Frontal cortex (tissue), 4 donors: ENCODE measurements at places on chromosomes 4 and X.

DNA sequence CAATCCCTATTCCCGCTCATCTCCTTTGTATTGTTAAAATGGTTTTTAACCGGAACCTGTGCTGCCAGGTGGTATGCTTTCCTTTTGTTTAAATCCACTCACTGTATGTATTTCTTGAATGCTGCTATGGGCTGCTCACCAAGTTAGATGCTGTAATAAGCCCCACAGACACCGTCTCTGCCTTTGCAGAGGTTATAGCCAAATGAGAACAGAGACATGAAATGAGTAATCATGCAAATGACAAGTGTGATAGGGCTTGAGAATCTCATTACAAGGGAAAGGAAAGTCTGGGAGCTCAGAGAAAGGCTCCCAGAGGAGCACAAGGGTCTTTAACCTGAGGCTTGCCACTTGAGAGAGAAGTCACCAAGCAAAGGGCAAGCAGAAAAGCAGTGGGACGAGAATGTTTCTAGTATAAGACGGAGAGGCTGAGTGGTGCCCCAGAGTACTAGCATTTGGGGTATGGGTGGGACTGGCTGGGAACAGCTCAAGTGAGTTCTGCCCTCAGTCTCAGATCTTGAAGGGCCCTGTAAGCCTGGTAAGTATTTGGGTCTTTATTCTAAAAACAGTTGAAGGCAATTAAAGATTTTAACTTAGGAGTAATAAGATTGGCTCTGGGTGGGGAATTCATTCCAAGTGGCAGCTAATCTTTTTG lies 110.8 kb upstream of the H2AZ1 start:
- DNase-seq = no peak

GRCh38 chrX:110852180-110852579 lies 56.6 kb upstream of the CHRDL1 start:
- no peak for DNase-seq

- no peak for DNase-seq
Measured at GRCh38 chr4:82644734-82645126, 82.9 kb upstream of the TMEM150C start.

GRCh38 chr4:150983851-150984250 lies 31.2 kb downstream of the LRBA start:
- DNase-seq = no peak

DNA sequence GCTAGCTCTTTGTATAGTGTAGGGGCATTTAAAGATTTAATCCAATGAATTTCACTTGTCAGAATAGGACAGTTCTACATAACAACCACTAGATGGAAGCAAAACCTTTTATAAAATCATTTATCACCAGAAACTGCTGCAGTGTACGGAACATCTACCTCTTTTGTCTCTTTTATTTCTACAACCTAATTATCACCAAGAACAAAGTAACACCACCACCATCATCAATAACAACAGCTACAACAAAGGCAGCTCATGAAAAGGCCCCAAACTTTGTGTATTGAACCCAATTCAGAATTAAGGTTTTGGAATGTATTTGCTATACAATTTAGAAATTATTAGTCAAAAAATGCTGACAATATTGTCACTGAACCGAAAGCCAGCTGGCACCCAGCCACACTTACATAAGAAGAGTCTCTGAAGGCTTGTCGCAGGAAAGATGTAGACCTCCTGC lies 260.9 kb upstream of the RPS6KA3 start:
- DNase-seq = no peak

DNA sequence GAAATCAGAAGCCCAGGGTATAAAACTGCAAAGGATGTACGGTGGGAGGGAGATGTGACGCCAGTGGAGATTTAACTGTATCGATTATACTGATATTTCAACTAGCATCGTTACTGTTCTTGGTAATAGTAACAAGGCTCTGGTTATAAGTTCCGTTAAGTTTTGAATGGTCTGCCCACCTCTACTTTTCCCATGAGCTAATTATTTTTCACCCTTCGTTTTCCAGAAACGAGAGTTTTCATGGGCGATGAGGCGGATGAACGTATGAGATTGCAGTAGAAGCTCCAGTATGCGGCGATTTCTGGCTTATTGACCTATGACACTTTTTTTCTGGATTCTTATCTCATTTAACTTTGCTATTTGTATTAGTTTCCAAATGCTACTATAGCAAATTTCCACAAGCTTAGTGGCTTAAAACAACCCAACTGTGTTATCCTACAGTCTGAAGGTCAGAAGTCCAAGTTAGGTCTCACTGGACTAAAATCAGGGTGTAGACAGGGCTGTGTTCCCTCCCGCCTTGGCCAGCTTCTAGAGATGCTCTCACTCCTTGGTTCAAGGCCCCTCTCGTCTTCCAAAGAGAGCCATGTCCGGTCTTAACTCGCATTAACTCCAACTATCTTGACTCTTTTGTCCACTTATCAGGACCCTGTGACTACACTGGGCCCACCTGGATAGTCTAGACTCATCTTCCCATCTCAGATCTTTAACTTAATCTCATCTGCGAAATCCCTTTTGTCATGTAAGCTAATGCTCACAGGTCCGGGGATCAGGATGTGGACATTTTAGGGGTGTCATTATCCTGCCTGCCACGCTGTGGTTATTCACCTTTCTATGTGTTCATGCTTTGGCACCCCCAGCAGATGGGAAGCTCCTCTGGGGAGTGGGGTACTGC lies 122.5 kb downstream of the IRF2 start:
- DNase-seq = no peak

- no peak for DNase-seq
Measured at GRCh38 chrX:137479386-137479785, 86.5 kb upstream of the ZIC3 start.

- no peak for DNase-seq
Measured at GRCh38 chr4:99710020-99710419, 52.4 kb upstream of the C4orf54 start.

- DNase-seq = no peak
Measured at GRCh38 chrX:39204945-39205344, 403.7 kb downstream of the MID1IP1 start.

- DNase-seq = peak; percentile 28
Measured at GRCh38 chr4:112765317-112765974, 128.5 kb downstream of the LARP7 start.

- DNase-seq = no peak
Measured at GRCh38 chr4:42917296-42917695, 24.8 kb downstream of the GRXCR1 start.

GRCh38 chrX:69844636-69845035 lies 205.1 kb downstream of the AWAT2 start:
- DNase-seq = no peak

GRCh38 chr4:23887989-23888388 lies 1.9 kb downstream of the PPARGC1A start:
- DNase-seq = no peak

DNA sequence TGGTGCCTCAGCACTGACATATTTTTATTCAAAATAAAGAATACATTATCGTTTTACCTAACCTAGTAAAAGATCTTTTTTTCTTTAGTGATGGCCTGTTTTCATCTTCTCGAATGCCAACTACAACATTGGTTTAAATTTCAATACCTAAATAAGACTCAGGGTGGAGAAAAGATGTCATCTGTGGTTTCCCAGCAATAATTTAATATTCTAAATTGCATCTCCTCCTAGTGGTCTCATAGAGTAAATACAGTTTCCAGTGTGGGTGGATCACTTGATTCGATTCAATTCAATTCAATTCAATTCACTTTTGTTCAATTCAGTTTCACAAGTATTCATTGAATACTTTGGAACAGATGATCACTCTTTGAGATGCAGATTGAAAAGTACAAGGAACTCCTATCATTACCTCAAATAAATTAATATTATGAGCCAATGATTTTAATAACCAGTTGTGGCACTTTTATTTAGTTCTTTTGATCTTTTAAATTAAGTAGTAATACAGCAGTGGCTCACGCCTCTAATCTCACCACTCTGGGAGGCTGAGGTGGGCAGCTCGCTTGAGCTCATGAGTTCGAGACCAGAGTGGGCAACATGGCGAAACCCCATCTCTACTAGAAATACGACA lies 427.2 kb downstream of the FAT4 start:
- no peak for DNase-seq

DNA sequence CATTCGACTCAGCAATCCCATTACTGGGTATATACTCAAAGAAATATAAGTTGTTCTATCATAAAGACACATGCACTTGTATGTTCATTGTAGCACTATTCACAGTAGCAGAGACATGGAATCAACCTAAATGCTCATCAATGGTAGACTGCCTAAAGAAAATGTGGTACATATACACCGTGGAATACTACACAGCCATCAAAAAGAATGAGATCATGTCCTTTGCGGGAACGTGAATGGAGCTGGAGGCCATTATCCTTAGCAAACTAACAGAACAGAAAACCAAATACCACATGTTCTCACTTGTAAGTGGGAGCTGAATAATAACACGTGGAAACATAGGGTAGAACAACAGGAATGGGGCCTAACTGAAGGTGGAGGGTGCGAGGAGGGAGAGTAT lies 44.9 kb downstream of the TMEM131L start:
- no peak for DNase-seq

DNA sequence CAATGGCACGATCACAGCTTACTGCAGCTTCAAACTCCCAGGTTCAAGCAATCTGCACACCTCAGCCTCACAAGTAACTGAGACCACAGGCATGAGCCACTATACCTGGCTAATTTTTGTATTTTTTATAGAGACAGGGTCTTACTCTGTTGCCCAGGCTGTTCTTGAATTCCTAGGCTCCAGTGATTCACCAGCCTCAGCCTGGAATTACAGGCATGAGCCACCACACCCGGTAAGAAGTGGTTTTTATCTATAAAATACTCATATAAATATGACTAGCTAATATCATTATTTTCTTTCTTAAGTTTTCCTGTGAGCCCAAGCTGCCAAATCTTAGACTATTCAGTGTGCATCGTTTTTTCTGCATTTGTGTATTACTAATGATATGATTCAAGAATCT lies 4.4 kb downstream of the SCFD2 start:
- no peak for DNase-seq

- DNase-seq = no peak
Measured at GRCh38 chr4:146179784-146180370, 4.4 kb downstream of the LSM6 start.

GRCh38 chr4:90293320-90293719 lies 166.1 kb downstream of the CCSER1 start:
- DNase-seq = no peak

GRCh38 chrX:97211070-97211469 lies 327.4 kb downstream of the RPA4 start:
- DNase-seq = no peak

DNA sequence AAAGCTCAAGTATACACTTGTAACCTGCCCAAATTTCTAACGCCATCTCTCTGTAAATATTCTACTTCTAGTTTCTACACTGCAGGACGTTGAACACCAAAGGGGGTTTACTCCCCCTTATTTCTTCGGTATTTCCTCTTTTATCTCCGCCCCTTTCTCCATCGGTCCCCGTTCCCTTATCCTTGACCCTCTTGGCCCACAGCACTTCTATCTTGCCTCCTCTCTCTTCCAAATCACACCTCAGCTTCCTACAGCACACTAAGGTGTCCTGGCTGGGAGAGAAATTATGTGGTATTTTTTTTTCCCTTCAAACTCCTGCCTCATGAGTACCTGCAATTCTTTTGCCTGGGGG lies 715 bp downstream of the ZMAT1 start:
- DNase-seq = no peak

DNA sequence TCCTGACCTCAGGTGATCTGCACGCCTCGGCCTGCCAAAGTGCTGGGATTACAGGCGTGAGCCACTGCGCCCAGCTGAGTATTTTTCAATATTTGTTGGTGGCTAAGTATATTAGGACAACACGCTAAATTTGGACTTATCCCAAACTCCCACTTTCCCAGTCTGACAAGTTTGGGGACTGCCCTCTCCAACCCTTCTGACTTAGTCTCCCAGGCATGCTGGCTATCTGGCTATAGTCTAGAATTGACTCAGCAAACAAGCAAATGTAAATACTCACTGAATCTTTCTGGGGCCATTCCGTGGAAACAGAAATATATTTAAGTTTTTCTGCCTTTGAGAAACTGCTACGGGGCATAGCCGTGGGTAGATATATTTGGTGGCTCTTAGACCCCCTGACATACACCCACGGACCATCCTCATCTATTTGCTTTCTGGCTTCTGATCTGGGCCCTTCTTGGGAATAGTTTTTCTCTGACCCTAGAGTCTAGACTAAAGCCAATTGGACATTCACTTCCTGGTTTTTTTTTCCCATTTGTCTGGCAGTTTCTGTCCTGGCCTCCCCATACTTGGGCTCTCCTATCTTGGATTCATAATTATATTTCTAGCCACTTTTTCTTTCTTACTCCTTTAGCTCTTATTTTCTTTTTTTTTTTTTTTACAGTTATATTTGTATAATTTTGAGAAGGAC lies 11.3 kb upstream of the DOCK11 start:
- no peak for DNase-seq

GRCh38 chr4:118931786-118932185 lies 43.1 kb downstream of the SYNPO2 start:
- DNase-seq = no peak

- DNase-seq = no peak
Measured at GRCh38 chr4:140858897-140859296, 102.7 kb upstream of the TBC1D9 start.

GRCh38 chr4:68630371-68630770 lies 40.1 kb downstream of the UGT2B15 start:
- no peak for DNase-seq

DNA sequence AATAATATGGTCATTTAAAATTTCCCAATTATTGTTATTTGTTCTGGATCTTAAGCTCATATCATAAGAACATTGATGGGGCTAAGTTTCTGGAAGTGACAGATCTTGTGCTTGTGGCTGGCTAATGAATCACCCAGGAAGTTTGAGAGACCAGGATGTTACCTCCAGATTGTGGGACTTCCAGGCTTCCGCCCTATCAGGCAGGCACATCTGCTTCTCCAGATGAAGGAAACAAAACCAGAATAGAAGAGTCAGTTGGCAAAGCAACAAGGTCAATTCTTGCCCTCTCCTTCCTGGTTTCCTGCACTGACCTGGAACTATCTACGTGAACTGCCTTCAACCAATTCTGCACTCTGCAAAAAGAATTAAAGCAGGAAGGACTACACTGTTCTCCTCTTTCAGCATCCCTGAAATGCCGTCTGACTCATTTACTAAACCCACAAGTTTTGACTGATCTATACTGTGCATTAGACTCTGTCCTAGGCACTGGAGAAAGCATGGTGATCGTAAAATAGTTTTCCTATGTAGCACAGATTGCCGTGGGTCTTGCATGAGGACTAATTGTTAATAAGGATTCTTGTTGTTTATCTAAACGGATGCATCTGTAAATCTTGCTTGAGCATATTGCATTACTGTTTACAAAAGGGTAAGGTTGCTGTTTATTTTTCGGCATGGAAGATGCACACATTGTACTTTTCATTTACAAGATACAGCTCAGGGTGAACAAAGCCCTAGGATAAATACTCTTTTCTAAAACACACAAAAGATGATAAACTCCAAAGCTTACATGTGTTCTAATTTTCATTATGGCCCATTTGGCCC lies 74.6 kb downstream of the AMELX start:
- DNase-seq = no peak

- no peak for DNase-seq
Measured at GRCh38 chrX:84168095-84168494, 19.9 kb downstream of the RPS6KA6 start.

DNA sequence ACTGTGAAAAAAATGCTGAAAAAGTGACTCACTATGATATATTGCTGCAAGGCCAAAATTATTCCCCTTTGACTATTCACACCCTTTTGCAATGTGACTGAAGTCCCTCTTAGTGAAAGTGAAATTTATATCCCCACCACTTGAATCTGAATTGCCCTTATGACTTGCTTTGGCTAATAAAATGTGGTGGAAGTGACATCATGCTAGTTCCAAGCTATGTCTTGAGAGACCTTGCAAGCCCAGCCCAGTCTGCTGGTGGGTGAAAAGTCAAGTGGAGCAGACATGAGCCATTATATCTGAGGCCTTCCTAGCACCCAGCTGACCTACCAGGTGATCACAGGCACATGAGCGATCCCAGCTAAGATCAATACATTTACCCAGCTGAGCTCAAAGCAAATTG lies 94.7 kb downstream of the LINC00632 start:
- no peak for DNase-seq
